ENCODE measurements at places on chromosomes 5 and 9. TPM values are rescaled to one million over a fixed set of nuclear protein-coding genes. Genes with fewer than 3 reads are reported as not detected.
A peak's percentile ranks its signal among the peaks of the same experiment; 100 is the strongest.

Gene TAF11L10
- total RNA-seq: not detected

DNA sequence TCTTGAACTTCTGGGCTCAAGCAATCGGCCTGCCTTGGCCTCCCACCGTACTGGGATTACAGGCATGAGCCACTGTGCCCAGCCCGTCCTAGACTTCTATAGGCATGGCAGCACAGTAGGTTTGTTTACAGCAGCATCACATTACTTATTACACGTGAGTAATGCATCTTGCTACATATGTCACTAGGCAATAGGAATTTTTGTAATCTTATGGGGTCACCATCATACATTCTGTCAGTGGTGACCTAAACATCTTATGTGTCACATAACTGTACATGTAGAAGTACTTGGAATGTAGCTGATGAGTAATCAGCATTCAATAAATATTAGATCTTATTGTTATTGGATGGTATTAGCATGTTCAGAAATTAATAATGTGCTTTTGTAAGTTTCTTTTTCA lies 22.9 kb upstream of the ABCA1 start:
- H3K27me3 ChIP-seq: no peaks in the 10 kb centered on the region
- no peak overlapping the region for H3K4me3 ChIP-seq
- H3K27ac ChIP-seq: no peak overlapping the region
- H3K36me3 ChIP-seq: no peaks in the 10 kb centered on the region

Gene AHRR
- 3.8 TPM for total RNA-seq

Gene SLC4A9
- not detected for total RNA-seq

DNA sequence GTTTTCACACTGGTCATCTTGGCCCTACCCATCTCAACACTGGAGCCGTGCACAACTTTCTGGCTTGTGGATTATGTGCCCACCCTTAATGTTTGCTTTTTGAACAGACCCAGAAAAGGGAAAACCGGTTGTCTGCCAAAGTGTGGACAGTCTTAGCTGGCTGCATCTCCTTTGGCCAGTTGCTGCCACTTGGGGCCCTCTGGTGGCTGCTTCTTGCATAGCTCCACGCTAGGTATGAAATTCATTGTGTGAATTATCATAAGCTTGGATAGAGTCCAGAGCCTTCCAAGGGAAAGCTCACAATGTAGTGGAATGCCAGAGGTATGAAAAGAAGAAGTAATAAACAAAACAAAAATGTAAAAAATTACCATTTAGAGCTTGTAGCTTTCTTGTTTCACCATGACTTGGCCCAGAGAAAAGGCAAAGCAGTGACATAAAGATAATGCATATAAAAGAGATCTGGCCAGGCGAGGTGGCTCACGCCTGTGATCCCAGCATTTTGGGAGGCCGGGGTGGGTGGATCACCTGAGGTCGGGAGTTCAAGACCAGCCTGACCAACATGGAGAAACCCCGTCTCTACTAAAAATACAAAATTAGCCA lies 12.5 kb upstream of the SLC36A3 start:
- no peaks in the 10 kb centered on the region for H3K27me3 ChIP-seq
- H3K27ac ChIP-seq: no peak overlapping the region
- DNase-seq: peak; percentile 78
- no peaks in the 10 kb centered on the region for H3K4me1 ChIP-seq
- H3K36me3 ChIP-seq: no peaks in the 10 kb centered on the region

- peak overlapping the region; percentile 92 for H3K27ac ChIP-seq
- no peak for DNase-seq
- H3K4me1 ChIP-seq: no peaks in the 10 kb centered on the region
- no peaks in the 10 kb centered on the region for H3K36me3 ChIP-seq
- no peak overlapping the region for H3K4me3 ChIP-seq
- H3K27me3 ChIP-seq: no peaks in the 10 kb centered on the region
These were observed 141.2 kb upstream of the IER5L start for GRCh38 chr9:129319076-129319937.

DNA sequence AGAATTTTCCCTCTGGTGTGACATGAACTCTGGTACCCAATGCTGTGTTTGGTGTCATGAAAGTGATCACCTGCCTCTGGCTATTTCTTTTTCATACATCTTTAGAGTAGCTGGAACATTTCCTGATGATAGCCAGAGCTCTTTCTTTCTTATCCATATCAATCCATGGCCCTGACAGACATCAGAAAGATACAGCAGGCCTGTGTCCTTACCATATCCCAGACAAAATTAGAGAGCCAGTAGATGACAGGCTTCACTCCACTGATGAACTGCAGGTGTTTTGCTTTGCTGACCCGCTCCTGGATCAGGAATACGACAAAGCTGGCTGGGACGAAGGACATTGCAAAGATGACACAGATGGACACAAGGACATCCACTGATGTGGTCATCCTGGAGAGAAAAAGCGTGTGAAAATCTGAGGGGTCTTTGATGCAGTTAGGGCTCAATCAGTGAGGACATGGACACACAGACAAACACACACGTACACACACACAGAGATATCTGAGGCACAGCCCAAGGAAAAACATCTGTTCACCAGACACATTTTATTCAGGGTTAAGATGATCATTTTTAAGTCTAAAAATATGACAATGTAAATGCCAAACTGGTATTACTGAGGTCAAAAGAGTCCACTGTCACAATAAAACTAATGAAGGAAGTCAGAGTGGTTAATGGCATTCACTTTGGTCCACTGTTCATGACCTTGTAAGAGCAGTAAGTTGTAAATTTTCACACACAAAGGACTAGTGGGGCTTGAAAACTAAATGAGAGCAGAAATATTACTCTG lies 34.5 kb downstream of the NIPSNAP3B start:
- no peaks in the 10 kb centered on the region for H3K27me3 ChIP-seq
- H3K4me1 ChIP-seq: no peaks in the 10 kb centered on the region
- DNase-seq: no peak
- H3K4me3 ChIP-seq: no peak overlapping the region

DNA sequence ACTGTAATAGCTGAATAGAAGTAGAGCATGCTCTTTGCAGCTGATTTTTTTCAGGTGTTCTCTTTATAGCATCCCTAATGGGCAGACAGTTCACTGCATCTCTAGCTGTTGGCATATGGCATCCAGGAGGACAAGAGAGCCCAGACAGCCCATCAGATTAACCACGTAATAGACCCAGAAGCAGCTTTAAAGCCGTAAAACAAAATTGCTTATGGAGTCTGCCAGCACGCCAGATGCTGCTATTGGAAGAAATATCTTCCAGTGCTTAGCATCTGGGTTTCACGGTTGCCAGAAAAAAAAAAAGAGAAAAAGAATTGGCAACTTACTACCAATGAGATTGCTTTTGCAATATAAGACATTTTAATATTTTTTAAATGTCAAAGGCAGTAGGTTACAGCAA lies 869.4 kb upstream of the NUDT12 start:
- no peak for DNase-seq
- no peak overlapping the region for H3K4me3 ChIP-seq
- no peaks in the 10 kb centered on the region for H3K4me1 ChIP-seq
- no peak overlapping the region for H3K27ac ChIP-seq

- no peak overlapping the region for H3K27ac ChIP-seq
- H3K4me3 ChIP-seq: no peak overlapping the region
- H3K4me1 ChIP-seq: no peaks in the 10 kb centered on the region
- DNase-seq: no peak
These were observed 31.5 kb upstream of the ALDH1B1 start for GRCh38 chr9:38360839-38361472.
